CD4-positive, alpha-beta T cell treated with Interferon gamma for 1 hour (primary cell): ENCODE measurements at places on chromosomes 4 and X.
A peak's percentile ranks its signal among the peaks of the same experiment; 100 is the strongest.

DNA sequence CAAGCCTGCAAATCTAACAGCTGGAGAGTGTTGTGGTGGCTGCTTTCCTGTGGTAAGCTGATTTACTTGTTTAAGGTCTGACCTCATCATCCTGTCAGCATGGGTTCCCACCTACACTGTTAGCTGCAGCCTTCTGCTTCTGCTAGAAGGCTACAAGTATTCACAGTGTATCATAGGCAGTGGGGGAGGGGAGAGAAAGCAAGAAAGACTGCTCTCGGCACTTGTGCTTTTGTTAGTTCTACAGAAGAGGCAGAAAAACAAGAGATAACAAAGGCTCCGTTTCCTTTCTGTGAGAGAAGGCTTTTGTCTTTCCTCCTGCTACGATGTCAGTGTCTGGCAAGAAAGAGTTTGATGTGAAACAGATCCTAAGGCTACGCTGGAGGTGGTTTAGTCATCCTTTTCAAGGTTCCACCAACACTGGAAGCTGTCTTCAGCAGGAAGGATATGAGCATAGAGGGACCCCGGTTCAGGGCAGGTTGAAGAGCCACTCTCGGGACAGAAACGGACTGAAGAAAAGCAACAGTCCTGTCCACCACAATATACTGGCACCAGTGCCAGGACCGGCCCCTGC lies at the start of gene KLHL4:
Gene KLHL4, plus strand, starts transcription at position 232 of the 571 bp plus-strand sequence. Its CDS starts 92 bp downstream, at position 324.
- DNase-seq = no peak

DNA sequence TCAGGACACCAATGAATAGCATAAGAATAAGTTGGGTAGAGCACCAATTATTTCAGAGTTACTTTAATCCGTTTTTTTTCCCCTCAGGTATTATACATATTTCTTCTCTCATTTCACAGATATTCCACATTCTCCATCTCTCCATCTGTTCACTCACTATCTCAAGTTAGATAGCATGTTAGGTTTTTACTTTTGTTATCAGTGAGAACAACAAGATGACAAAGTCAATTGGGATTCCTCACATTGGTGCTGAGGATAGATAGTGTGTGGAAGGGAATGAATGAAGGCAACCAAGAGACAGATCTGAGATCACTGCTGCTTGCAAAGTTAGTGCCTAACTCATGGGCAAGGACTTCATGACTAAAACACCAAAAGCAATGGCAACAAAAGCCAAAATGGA lies 112.0 kb upstream of the ETNPPL start:
- DNase-seq = no peak

- DNase-seq = no peak
These were observed 38.5 kb downstream of the MAGEB5 start for GRCh38 chrX:26254436-26254835.

DNA sequence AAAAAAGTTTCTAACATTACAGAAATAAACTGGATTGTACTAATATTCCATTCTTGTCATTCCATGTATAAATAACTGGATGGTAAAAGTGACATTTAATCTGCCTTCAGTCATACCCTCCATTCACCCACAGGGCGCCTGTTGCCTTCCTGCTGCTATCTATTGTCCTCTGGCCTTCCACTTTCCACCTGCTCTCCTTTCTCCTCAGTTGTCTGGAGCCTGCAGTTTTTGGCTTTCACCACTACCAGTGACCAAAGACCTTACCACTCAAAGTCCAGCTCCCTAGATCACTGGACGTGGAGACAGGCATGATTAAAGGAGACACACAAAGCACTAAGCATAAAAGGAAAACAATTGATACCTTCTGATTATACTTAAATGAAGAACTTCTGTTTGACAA lies 46.2 kb upstream of the NHS start:
- no peak for DNase-seq

DNA sequence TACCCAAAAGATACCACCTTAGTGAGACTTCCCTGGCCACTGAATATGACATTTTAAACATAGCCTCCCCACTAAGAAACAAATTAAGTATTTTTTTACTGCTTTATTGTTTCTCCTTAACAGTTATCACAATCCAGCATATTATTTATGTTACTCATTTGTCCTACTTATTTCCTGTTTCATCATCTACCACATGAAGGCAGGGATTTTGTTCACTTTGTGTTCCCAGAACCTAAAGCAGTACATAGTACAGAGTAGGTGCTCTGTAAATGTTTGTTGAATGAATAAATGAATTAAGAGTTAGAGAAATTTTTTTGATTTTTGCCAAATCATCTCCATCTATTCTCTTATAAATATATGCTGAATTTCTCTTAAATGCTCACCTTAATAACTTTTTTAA lies 318.4 kb upstream of the GIMD1 start:
- DNase-seq = no peak

DNA sequence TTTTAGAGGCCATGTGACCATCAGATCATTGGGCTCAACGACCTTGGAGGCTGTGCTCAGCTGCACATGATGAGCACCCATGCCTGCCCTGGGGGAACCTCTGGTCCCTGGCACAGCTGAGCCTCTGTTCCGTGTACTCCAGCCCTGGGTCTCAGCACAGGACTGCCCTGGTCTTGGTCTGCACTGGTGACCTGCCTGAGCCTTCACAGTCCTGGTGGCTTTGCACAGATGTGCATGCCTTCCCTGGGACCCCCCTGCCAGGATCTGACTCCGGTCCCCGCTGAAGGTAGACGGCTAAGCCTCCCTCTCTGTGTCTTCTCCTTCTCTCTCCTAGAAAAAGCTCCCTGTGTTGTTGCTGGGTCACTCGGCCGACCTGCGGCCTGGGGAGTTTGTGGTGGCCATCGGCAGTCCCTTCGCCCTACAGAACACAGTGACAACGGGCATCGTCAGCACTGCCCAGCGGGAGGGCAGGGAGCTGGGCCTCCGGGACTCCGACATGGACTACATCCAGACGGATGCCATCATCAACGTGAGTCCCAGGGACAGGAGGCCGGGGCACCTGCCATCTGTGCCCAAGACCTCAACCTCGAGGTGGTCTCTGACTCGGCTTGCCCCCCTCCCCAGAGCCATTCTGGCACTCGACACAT lies 21.6 kb downstream of the HTRA3 start:
- no peak for DNase-seq

GRCh38 chr4:107380836-107381438 lies 339.1 kb downstream of the PAPSS1 start:
- no peak for DNase-seq

- DNase-seq = no peak
These were observed 72.3 kb upstream of the EFHC2 start for GRCh38 chrX:44415639-44416386.

DNA sequence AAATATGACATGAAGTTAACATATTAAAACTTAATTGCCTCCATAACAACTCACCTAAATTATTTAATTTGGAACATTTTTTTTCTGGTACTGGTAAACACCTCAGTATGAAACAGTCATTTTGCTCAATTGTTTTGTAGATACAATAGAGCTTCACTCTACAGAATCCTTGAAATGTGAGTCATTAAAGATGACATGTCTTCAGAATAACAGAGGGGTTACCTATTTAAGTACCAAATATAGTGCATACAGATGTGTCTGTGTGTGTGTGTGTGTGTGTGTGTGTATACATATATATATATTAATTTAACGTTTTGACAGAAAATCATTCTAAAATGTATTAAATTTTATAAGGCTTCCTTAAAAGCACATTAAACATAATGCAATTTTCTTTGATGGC lies 297.6 kb downstream of the INPP4B start:
- no peak for DNase-seq

- peak; percentile 2 for DNase-seq
These were observed at the start of gene DCLK2 for GRCh38 chr4:150078041-150078578. Gene DCLK2 (plus strand): TSS chr4:150078445. CDS start chr4:150079028, 583 bp downstream.

DNA sequence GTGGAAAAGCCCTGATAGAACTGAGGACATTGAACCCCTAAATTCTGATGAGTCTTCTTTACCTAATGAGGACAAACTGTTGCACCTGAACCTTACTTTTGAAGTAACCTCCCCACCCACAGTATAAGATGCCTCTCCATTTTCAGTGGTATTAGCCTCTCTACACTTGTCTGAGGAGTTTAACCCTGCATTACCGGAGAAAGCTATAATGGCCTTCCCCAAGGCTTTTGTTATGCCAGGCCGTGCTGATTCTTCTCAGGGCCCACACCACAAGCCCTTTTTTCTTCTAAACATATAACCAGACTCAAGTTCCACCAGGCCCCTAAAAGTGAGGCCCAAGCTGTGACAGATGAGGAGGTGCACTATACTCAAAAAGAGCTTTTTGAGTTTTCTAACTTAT lies 345.8 kb upstream of the GRID2 start:
- no peak for DNase-seq

DNA sequence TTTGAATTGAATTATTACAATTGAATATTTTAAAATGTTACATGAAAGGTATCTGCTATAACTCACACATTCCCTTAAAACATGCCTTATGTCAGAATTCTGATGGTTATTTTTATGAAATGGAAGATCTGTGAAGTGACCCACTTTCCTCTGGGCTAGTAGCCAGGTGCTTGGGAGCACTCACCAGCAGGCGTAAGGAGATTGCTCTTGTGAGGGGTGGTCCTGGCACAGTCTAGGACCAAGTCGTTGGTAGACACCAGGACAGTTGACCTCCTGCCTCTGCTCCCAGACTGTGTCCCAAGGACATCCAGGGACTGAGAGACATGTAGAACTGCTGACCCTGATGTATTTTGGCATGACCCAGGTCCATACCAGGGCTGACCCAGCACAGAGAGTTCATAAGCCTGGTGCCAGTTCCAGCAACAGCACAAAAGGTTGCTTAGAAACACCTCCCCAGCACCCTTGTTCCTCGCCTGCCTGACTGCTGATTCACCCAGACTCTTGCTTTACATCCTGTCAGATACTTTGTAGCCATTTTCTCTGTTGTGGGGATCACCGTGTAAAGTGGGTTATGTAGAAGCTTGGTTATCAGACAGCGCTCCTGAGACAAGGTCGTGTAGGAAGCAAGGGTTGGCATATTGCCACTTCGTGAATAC lies 48.5 kb downstream of the NELFA start:
- DNase-seq = no peak
